NCI-H226 (cell line): ENCODE measurements at places on chromosomes 2 and 18.

GRCh38 chr2:9764153-9764778 is 79.0 kb upstream of the TAF1B start:
- no peak for DNase-seq

- DNase-seq: no peak
Measured at GRCh38 chr18:6255886-6256285, 158.8 kb downstream of the L3MBTL4 start.

DNA sequence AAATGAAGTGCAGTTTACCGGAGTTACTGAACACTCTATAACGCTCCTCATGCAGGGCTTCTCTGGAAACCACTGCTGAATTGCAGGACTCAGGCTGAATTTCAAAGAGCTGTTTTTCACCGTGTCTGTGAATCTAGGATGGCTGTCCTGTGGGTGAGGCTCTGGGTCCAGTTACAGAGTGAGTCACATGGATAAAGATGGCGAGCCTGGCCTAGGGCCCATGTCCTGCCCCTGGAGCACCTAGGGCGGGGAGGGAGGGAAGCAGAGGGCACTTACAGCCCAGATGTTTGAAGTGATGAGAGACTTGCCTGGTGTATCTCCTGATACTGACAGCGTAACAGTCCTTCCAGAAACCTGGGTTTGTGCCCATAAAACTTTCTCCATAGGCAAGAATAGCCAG is 583.0 kb downstream of the IRS1 start:
- DNase-seq: no peak

GRCh38 chr2:114787486-114787885 is 345.0 kb downstream of the DPP10 start:
- no peak for DNase-seq

DNA sequence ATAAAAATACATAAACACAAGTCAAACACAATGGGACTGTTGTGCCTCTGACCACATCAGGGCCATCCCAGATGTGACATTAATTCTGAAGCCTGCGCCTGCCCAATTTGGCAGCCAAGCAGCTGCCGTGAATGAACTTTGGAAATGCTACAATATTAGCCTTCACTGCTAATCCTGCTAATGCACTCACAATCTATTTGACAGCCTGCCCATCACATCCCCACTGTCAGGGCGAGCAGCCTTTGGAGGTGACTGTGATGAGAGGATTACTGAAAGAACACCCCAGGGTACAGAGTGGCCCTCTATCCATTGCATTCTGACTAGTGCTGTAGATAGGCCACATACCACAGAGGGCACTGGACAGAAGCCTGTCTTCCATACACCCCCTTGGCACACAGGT is 21.6 kb downstream of the OSR1 start:
- no peak for DNase-seq

- DNase-seq: no peak
Measured at GRCh38 chr2:45741161-45741850, 89.8 kb downstream of the PRKCE start.

- no peak for DNase-seq
Measured at GRCh38 chr2:231388725-231389346, 6.7 kb upstream of the B3GNT7 start.
